ENCODE measurements at places on chromosomes 2 and 18. TPM values are rescaled to one million over a fixed set of nuclear protein-coding genes. Genes with fewer than 3 reads are reported as not detected.

DNA sequence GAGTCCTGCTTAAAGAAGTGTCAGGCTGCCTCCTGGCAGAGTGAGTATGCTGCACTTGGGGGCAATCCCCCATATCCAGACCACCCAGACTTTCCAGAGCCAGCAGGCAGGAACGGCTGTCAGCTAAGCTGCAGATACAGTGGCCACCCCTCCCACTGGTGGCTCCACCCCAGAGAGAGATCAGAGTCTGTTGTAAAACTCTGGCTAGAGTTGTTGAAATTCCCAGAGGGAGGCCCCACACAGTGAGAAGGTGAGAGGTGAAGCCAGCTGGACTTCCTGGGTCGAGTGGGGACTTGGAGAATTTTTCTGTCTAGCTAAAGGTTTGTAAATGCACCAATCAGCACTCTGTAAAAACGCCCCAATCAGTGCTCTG is 533.8 kb upstream of the ACVR2A start:
- H3K36me3 ChIP-seq = no peaks in the 10 kb centered on the region
- no peaks in the 10 kb centered on the region for H3K27me3 ChIP-seq
- no peak overlapping the region for H3K4me3 ChIP-seq
- no peak overlapping the region for H3K27ac ChIP-seq

GRCh38 chr2:48132271-48132625 is 225.9 kb upstream of the FBXO11 start:
- no peaks in the 10 kb centered on the region for H3K4me1 ChIP-seq
- DNase-seq = no peak
- no peak overlapping the region for H3K27ac ChIP-seq
- no peaks in the 10 kb centered on the region for H3K36me3 ChIP-seq
- H3K27me3 ChIP-seq = no peaks in the 10 kb centered on the region

DNA sequence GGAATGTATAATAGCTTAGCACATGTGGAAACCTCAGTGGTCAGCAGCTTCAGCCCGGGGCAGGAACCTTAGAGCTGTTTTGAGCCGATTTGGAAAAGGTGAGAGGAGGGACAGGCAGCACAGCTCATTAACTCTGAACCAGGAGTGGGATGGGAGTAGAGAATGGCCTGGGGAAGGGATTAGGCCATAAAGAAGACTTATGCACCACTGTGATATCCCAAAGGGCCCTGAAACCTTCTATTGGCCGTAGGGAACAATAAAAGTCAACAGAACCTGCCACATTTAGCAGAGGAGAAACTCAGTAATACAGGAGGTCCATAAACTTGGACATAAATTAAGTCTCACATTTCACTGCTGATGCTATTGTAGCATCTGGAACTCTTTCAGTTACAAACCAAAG is 124.2 kb upstream of the REV1 start:
- H3K27ac ChIP-seq = peak overlapping the region; percentile 44
- no peak for DNase-seq
- H3K36me3 ChIP-seq = no peaks in the 10 kb centered on the region

- DNase-seq = no peak
- H3K27me3 ChIP-seq = peaks cover 3% of the 10 kb centered on the region
- H3K4me3 ChIP-seq = no peak overlapping the region
- H3K4me1 ChIP-seq = peaks cover 19% of the 10 kb centered on the region
- H3K36me3 ChIP-seq = no peaks in the 10 kb centered on the region
Measured at GRCh38 chr2:40435426-40436092, 16.3 kb downstream of the SLC8A1 start.

DNA sequence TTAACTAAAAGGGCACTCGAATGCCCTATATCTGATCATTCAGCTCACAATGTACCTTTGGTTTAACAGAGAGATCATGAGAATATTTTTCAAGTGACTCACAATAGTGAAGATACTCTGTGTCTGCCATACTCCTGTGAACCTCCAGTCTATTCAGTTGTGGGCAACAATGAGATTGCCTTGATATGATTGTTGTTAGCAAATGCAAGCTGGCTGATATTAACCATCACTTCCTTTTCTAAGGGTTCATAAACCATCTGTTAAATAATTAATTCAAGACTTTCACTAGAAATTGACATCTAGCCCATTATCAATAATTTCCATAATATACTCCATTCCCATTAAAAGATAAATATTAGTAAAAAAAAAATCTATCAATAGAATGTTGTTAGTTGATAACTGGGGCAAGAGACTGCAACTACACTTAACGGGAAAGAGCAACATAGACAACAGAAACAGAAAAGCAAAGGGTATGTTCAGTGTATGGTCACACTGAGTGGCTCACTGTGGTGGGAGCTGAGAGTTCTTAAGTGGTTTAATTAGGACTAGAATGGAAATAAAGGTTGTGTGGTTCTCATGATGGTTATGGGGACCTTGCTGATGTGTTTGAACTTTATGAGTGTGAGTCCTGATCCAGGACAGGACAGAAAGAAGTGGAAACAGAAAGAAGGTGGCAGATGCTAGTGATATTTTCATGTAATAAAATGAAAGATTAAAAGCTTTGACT is 11.9 kb downstream of the IL18RAP start:
- no peak for DNase-seq
- no peaks in the 10 kb centered on the region for H3K4me1 ChIP-seq
- H3K4me3 ChIP-seq = no peak overlapping the region
- no peaks in the 10 kb centered on the region for H3K36me3 ChIP-seq

GRCh38 chr2:190563646-190564045 is 29.1 kb upstream of the NEMP2 start:
- no peaks in the 10 kb centered on the region for H3K27me3 ChIP-seq
- DNase-seq = no peak
- peaks cover 5% of the 10 kb centered on the region for H3K36me3 ChIP-seq
- H3K4me1 ChIP-seq = no peaks in the 10 kb centered on the region
- H3K27ac ChIP-seq = no peak overlapping the region

- H3K36me3 ChIP-seq = no peaks in the 10 kb centered on the region
- no peak overlapping the region for H3K4me3 ChIP-seq
- no peaks in the 10 kb centered on the region for H3K4me1 ChIP-seq
Measured at GRCh38 chr18:38933910-38934510, 1368.4 kb upstream of the CELF4 start.

GRCh38 chr2:102181919-102182635 is 4.7 kb upstream of the IL1RL2 start:
- H3K27ac ChIP-seq = peak overlapping the region; percentile 22
- peaks cover 9% of the 10 kb centered on the region for H3K27me3 ChIP-seq
- DNase-seq = no peak
- no peak overlapping the region for H3K4me3 ChIP-seq
- no peaks in the 10 kb centered on the region for H3K36me3 ChIP-seq

DNA sequence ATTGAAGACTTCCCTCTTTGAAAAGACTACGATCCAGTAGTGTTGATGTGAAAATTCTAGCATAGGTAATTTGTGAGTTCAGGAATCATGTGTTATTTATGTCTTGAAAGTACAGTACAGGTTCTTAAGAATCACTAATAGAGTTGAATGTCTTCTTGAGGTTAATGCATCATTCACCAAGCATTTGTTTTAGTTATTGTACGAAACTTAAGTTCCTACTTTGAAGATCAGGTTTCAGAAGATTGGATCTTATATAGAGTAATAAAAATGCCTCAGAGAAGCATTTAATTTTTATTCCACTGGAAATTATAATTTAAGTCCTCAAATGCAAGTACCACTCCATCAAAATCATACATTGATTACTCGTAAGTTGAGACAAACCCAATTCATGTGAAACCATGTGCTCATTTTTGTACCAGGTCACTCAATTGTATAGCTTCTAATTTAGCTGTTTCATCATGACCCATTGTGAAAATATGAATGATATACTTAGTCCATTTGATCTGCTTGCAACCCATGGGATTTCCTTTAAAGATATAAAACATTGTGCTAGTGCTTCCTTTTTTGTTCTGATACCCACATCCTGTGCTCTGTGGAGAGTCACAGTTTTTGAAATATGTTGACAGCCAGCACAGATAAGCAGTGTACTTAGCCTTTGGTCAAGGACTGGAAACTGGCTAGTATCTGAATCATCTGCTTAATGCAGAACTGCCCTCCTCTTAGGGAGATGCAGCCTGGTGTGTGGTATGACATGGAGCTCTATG is 22.5 kb upstream of the RAB27B start:
- no peak overlapping the region for H3K27ac ChIP-seq
- H3K4me1 ChIP-seq = no peaks in the 10 kb centered on the region
- H3K4me3 ChIP-seq = no peak overlapping the region

- no peaks in the 10 kb centered on the region for H3K36me3 ChIP-seq
- H3K27me3 ChIP-seq = peaks cover 9% of the 10 kb centered on the region
- DNase-seq = no peak
Measured at GRCh38 chr2:99689145-99689742, 199.4 kb upstream of the REV1 start.

- no peaks in the 10 kb centered on the region for H3K36me3 ChIP-seq
- H3K27ac ChIP-seq = no peak overlapping the region
- H3K27me3 ChIP-seq = no peaks in the 10 kb centered on the region
- DNase-seq = no peak
- no peak overlapping the region for H3K4me3 ChIP-seq
Measured at GRCh38 chr2:133652398-133652797, 84.1 kb upstream of the NCKAP5 start.

DNA sequence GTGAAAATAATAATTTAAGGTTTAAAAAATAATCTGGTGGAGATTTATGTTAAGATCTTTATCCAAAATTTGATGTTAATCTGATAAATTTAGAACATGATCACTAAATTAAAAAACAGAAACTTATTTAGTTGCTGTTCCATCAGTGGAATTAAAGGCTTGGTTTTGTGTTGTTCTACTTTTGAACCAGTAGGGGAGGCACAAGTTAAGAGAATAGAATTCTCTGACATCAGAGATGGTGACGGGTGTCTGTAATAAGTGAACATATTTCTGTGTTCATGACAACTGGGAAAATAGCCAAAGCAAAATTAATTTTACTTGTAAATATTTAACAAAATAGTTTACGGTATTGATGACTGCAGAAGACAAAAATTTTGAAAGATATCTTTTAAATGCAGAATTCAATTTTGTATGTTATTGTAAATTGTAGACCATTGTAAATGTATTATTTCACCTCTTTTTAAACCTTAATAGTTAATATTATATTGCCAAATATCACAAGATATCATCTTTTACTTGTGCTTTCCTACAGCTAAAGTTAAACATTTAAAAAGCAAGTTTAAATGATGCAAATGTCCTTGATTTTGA is 106.0 kb downstream of the UBR3 start:
- no peak overlapping the region for H3K4me3 ChIP-seq
- DNase-seq = no peak
- no peak overlapping the region for H3K27ac ChIP-seq
- no peaks in the 10 kb centered on the region for H3K27me3 ChIP-seq
- H3K4me1 ChIP-seq = no peaks in the 10 kb centered on the region

GRCh38 chr2:50627505-50627904 is 404.4 kb downstream of the NRXN1 start:
- no peaks in the 10 kb centered on the region for H3K36me3 ChIP-seq
- peaks cover 3% of the 10 kb centered on the region for H3K27me3 ChIP-seq

GRCh38 chr2:118177318-118177717 is 89.0 kb downstream of the INSIG2 start:
- H3K36me3 ChIP-seq = no peaks in the 10 kb centered on the region
- DNase-seq = no peak
- no peak overlapping the region for H3K4me3 ChIP-seq
- H3K27ac ChIP-seq = no peak overlapping the region

DNA sequence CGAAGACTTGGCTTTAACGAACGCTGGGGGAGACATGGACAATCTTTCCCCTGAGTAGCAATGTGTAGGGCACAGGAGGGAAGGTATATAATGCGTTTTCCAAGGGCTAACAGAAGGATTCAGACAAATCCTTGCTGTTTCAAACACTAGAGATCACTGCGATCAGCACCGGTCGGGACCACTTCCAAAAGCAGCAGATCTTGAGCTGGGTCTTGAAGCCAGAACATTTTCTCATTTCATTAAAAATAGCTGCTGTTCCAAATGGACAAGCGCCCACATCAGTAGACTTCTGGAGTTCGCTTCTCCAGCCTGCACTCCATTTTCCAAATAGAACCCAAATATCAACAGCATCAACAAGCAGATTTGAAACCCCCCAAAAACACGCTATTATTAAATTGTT is 65.1 kb upstream of the MAPRE2 start:
- no peaks in the 10 kb centered on the region for H3K36me3 ChIP-seq
- peaks cover 13% of the 10 kb centered on the region for H3K4me1 ChIP-seq
- H3K27me3 ChIP-seq = peaks cover 12% of the 10 kb centered on the region
- H3K27ac ChIP-seq = peak overlapping the region; percentile 78
- no peak for DNase-seq

DNA sequence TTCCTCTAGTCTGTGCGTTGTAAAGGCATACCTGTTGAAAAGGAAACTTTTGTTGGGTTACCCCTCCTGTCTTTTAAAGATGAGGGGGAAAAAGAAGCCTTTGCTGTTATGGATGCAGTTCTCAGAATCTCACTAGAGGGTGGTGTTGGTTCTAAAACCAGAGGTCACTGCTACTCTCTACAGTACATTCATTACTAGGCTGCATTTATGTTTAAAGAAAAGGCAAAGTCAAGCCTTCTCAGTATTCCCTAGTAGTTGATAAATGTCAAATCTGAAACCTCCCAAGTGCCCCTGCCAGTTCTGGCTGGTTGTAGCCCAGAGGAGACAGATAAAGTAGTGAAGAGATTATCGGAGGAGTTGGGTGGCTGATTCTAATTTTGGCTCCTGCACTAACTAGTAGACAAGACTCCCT is 1.4 kb upstream of the PLCL1 start:
- peaks cover 3% of the 10 kb centered on the region for H3K36me3 ChIP-seq
- no peak overlapping the region for H3K27ac ChIP-seq
- peak overlapping the region; percentile 43 for H3K4me3 ChIP-seq
- peaks cover 37% of the 10 kb centered on the region for H3K4me1 ChIP-seq
- no peak for DNase-seq

DNA sequence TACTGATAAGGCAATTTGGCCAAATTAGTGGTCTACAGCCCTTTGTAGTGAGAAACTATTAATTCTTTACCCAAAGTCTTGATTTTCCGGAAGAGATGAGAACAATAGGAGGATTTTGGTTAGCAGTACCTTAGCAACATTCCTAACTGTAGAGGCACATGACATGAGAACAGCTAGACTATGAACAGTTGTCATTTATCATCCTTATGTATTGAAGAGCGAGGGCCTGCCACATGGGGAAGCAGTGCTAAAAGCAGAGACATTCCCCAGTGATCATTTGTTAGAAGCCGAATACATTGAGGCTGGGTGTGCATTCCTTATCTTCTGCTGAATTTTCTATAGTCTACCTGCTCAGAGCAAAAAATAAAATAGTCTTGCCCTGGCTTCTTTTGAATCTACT is 65.2 kb downstream of the RBBP8 start:
- H3K36me3 ChIP-seq = no peaks in the 10 kb centered on the region
- H3K4me3 ChIP-seq = peak overlapping the region; percentile 12
- no peaks in the 10 kb centered on the region for H3K27me3 ChIP-seq
- DNase-seq = no peak

- H3K27me3 ChIP-seq = no peaks in the 10 kb centered on the region
- H3K27ac ChIP-seq = no peak overlapping the region
- H3K4me1 ChIP-seq = peaks cover 8% of the 10 kb centered on the region
- no peak for DNase-seq
- H3K4me3 ChIP-seq = no peak overlapping the region
- H3K36me3 ChIP-seq = no peaks in the 10 kb centered on the region
Measured at GRCh38 chr2:65991381-65992197, 443.3 kb upstream of the MEIS1 start.

COLEC11 gene
- total RNA-seq = not detected

MEP1B gene
- not detected for total RNA-seq

GPR75 gene
- total RNA-seq = 5.6 TPM

HAAO gene
- not detected for total RNA-seq

C2orf66 gene
- 0.34 TPM for total RNA-seq

EFR3B gene
- 22.9 TPM for total RNA-seq

ACVR1C gene
- 0.59 TPM for total RNA-seq

All from glutamatergic neuron (in vitro differentiated cells).